ENCODE measurements at places on chromosomes 2 and 18.

GRCh38 chr2:217934321-217935131 lies 68.3 kb downstream of the TNS1 start:
- DNase-seq, result no peak

- DNase-seq, result no peak
Measured at GRCh38 chr2:19769513-19769912, 132.3 kb downstream of the TTC32 start.

DNA sequence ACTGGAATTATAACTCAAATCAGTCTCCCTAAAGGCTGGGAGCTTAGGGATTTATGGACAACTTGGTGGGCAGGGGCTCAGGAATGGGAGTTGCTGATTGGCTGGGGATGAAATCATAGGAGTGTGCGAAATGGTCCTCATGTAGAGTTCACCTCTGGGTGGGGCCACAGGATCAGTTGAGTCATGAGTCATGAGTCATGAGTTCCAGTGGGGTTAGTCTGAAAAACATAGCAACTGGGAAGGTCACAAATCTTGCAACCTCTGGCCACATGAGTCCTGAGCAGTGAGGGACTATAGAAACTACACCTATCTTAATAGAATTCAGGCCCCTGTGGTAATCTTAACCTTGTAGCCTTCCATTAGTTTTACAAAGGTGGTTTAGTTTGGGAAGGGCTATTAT lies 383.3 kb downstream of the RBM43 start:
- DNase-seq, result no peak

GRCh38 chr2:71830497-71831192 lies 317.0 kb downstream of the CYP26B1 start:
- no peak for DNase-seq

GRCh38 chr18:58988600-58988999 lies 123.9 kb downstream of the ZNF532 start:
- DNase-seq, result no peak

DNA sequence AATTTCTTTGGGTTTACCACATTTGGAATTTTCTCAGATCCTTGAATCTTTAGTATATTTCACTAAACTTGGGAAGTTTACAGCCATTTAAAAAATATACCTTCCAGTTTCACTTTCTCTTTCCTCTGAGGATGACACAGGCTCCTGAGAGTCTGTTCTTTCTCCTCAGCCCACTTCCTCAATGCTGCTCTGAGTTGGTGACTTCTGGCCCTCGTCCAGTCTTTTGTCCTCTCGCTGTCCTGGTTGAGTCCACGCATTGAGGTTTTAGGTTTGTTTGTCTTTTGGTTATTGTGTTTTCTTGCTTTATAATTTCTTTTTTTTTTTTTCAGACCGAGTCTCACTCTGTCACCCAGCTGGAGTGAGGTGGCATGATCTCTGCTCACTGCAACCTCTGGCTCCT lies 40.7 kb upstream of the GALR1 start:
- no peak for DNase-seq

DNA sequence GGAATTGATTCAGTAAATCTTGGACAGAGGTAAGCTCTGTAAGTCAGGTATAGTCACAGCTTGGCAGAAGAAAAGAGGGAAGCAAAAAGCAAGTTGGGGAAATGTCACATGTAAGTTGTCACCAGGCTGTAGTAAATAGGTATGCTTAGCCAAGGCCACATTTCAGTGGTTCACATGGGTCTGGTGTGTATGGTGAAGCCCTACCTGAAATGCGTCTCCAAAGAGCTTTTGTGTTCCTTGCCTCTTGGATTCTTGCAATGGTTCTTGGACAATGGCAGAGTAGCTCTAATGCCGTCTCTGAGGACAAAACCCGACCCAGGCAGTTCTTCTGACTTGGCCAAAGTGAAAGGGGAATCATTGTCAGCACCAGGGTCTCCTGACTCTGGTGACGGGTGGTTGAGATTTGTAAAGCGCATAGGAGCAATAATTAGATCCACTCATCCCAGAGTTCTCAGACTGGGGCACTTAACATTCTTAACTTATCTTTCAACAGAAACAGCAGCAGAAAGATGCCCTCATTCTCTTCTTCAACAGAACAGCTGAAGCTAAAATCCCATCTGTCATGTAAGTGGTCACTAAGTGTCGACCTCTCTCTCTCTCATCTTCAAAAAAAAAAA lies 34.4 kb upstream of the RPL37A start:
- no peak for DNase-seq

DNA sequence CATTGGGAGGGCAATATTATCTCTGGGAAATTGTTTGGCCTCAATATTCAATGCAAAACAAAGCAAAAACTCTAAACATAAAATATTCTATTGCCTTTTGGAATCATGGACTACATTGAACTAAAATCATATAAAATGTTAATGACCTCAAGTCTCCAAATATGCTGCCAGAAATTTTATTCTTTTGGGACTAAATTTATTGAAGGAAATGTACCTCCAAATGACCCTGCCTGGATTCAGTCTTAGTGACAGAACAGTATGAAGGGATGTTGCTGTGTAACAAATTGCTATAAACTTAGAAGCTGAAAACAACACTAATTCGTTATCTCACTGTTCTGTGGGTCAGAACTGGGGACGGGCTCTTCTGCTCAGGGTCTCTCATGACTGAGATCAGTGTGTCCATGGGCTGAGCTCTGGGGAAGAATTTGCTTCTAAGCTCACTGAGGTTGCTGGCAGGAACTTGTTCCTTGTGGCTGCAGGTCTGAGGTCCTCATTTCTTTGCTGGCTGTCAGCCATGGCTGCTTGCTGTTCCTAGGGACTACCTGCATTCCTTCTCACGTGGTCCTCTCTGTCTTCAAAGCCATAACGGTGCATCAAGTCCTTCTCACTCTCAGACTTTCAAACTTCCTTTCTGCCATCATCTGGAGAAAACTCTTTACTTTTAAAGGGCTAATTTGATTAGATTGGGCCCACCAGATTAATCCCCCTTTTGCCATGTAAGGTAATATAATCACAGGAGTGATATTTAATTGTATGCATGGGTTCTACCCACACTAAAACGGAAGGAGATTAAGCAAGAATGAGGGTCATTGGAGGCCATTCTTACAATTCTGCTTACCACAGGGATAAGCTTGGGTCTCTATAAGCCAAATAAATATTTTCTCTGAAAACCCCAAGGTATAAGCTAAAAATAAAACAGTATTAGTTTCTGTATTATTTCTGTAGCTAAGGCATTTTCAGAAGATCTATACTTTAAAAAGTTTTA lies 149.0 kb downstream of the ADCYAP1 start:
- DNase-seq, result no peak

DNA sequence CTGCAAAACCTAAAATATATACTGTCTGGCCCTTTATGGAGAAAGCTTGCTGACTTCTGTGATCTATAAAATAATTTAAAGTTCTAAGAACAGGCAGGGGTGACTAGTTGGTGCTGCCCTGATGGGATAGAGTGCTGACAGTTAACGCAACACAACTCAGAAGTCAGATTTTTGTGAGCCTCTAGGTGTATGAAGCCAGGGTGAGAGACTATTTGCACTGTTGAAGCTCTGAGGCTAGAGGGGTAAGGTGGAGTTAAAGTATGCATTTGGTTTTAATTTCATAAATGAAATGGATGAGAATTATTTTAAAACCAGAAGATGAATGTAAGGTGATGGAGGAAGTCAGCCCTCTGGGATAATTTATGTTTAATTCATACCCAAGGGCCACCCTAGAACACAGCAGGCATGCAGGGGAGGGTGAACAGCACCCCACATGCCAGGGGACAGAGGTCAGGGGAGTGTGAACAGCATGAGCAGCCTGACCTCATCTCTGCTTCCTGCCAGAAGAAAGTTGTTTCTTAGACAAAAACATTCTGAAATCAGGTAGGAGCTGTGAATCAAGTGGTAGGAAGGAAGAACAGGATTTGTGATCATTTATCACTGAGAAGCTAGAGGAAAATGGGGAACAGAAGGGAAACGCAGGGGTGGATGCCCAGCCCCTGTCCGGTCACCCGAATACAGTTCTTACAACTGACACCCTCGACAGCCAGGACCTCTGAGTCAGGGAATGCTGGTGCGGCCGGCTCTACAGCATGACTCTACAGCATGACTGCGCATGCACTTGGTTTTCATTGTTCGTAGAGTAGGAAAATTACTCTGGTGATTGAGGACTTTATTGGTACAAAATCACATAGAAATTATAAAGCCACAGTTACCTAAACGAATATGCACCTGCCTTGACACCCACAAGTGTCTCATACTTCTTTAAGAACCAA lies 93.1 kb downstream of the MBP start:
- no peak for DNase-seq

GRCh38 chr2:205405194-205405593 lies 277.1 kb upstream of the NRP2 start:
- no peak for DNase-seq

DNA sequence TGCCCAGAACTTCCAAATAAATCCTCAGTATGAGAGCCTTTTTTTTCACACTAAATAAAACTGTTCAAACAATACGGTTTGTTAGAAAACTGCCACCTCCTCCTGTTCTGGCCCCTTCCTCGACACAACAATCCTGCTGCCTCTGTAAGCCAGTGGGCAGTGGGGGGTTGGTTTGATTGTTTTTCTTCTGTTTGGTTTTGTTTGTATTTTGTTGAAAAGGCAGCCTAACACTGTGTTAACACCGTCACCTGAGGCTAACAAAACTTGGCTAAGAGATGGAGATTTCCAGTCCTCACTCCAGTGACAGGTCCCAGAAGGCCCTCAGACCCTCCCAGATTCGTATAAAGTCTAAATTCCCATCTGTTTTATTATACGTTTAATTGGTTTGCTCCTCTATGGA lies 402.1 kb downstream of the ZNF521 start:
- DNase-seq, result no peak

GRCh38 chr18:79771446-79772107 lies 26.2 kb upstream of the KCNG2 start:
- DNase-seq, result no peak

DNA sequence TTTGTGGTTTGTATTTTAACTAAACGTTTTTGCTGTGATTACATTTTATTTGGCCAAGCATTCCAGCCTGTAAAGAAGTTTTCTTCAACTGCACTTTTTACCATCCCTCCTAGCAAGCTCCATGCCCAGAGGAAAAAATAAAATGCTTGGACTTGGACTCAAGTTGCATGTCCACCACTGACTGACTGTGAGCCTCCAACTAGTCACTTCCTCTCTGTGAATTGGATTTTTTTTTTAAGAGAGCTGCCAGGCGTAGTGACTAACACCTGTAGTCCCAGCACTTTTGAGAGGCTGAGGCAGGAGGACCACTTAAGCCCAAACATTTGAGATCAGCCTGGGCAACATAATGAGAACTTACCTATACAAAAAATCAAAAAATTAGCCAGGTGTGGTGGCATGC lies 1185.2 kb upstream of the PIK3C3 start:
- no peak for DNase-seq

DNA sequence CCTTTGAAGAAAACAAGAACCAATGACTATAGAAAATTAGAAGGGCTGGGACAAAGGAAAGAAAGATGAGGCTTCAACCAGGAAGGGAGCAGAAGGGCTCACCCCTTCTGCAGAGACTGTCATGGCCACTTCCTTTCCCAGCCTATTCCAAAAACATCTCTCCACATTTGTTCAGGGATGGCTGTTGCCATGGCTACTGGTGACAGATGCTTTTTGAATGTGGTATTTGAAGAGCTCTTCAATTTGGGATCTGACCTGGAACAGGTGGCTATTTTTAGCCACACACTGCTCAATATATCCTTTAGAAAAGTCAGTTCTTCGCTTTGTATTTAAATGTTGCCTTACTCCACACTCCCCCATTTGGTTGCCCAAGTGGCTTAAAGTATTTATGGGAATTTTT lies 64.1 kb upstream of the LCLAT1 start:
- no peak for DNase-seq

DNA sequence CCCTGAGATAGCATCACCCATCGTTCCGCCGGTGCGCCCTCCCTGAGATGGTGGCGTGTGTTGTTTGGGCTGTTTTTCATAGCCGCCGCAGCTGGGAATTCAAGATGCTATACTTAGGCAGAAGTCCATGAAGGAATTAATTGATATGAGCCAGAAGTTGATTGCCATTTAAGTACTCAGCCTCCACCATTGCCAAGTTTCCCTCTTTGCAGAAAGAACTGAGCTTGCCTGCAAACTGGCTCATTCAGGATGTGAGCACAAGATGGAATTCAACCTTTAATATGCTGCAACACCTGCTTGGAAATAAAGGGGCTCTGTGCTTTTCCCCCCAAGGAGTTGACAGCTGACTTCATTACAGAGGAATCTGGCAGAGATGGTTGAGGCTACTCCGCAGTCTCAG lies 295.5 kb downstream of the ZNF521 start:
- DNase-seq, result no peak

DNA sequence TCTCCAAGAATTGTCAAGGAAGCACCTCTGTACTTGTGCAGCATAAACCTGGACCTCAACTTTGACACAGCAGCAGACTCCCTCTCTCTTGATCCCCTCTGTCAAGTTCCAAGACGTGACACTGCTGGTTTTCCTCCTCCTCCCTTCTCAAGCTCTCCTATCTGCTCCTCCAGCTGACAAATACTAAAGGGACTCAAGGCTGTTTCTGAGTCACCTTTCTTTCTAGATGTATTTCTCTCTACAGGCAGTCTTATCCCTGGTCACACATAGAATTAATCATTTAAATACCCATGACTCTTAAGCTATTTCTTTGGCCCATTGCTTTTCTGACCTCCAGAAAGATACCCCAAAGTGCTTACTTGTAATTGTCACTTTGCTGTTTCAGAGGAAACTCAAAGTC lies 53.5 kb downstream of the SEPTIN10 start:
- no peak for DNase-seq

DNA sequence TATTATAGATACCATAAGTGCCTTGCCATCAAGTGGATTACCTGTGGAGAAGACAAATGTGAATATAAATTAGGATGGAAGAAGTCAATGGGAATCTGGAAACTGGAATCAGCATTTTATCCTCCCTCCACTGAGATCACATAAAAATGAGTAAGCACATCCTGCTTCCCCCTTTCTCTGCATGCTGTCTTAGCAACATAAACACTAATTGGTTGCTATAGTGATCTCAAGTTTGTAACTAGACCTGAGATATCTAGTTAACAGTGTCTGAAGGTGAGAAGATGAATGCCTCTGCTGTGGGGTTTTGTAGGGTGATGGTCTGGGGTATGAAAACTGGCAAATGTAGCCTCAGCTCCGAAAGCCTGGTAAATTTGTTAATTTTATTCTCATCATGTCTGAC lies 1357.5 kb upstream of the CELF4 start:
- no peak for DNase-seq

- DNase-seq, result no peak
Measured at GRCh38 chr2:237012577-237013267, 73.0 kb upstream of the COPS8 start.

GRCh38 chr2:205995260-205995659 lies 90.7 kb downstream of the INO80D start:
- DNase-seq, result no peak

- no peak for DNase-seq
Measured at GRCh38 chr2:165898381-165898780, 55.2 kb downstream of the TTC21B start.

GRCh38 chr2:178295906-178296305 lies 101.6 kb downstream of the OSBPL6 start:
- no peak for DNase-seq

- DNase-seq, result no peak
Measured at GRCh38 chr2:157899125-157899839, 23.2 kb upstream of the ACVR1 start.
